ENCODE measurements at places on chromosomes 7 and 10. TPM values are rescaled to one million over a fixed set of nuclear protein-coding genes. Genes with fewer than 3 reads are reported as not detected.
A peak's percentile ranks its signal among the peaks of the same experiment; 100 is the strongest.

GRCh38 chr10:96967847-96968246 is 135.7 kb downstream of the LCOR start:
- no peak for DNase-seq

DNA sequence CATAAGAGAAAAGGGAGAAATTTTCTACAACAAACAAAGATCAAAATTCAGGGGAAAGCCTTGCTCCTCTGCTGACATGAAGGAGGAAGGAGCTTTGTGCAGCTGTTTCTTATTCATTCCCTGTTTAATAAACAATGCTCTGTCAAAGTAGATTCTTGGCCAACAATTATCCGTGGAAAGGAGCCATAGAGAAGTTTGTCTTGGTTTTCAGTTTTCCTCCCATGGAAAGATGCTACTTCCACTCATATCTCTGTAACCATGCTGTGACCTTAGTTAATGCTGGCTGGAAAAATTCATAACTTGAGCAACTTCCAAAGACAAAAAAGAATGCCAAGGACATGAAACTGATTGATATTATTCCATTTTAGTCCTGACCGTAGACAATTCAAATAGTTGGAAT is 8.1 kb downstream of the DDC start:
- no peak for DNase-seq

GRCh38 chr7:22351878-22352277 is 5.1 kb downstream of the RAPGEF5 start:
- no peak for DNase-seq

DNA sequence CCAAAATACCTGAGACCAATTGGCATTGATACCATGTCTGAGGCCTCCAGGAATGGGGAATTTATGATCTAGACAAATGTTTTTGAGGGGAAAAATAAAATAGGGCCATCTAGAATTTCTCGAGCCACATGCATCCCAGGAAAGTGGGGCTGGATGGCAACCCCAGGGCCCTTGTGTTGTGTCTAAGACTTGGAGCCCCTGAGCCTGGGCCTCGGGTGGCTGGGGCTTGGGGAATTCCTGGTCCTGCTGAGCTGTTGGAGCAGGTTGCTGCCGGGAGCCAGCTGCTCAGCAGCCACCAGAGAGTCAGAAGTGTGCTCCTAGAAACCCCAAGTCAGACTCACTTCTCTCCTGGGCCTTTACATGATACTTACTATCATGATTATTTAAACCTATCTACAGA is 172.9 kb downstream of the WDR37 start:
- no peak for DNase-seq

DNA sequence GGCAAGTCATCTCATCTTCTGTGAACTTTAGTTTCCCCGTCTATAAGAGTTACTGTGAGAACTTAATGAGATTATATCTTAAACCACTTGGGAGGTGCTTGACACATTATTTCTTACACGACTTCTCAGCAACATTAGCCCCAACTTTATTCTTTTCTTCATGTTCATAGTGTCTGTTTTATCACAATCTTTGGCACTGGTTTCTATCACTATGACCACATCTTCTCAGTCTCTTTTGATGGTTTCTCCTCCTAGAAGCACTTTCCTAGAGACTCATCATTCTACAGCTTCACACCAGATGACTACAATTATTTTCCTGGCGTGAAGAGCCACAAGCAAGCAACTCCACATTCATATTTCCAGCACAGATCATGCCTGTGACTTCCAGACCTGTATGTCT is 26.5 kb upstream of the BET1 start:
- no peak for DNase-seq

- no peak for DNase-seq
These were observed 19.2 kb downstream of the GCC1 start for GRCh38 chr7:127566242-127566641.

- DNase-seq: no peak
These were observed 24.8 kb upstream of the ZNF800 start for GRCh38 chr7:127417346-127417745.

DNA sequence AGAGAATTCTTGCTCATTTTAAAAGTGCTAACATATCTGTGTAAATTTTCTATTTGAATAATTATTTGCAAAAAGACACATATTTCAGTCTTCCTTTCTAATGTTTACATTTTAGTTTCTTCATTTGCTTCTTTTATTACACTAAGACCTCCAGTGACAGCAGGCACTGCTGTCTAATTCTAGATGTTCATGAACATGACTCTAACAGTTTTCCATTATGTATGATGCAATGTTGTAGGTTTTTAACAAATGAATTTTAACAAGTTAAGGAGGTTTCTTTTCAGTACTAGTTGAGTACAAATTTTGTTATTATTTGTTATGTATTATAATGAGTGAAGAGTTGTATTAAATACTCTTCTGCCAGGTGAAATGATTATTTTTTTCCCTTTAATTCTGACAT is 83.6 kb downstream of the GRB10 start:
- no peak for DNase-seq

DNA sequence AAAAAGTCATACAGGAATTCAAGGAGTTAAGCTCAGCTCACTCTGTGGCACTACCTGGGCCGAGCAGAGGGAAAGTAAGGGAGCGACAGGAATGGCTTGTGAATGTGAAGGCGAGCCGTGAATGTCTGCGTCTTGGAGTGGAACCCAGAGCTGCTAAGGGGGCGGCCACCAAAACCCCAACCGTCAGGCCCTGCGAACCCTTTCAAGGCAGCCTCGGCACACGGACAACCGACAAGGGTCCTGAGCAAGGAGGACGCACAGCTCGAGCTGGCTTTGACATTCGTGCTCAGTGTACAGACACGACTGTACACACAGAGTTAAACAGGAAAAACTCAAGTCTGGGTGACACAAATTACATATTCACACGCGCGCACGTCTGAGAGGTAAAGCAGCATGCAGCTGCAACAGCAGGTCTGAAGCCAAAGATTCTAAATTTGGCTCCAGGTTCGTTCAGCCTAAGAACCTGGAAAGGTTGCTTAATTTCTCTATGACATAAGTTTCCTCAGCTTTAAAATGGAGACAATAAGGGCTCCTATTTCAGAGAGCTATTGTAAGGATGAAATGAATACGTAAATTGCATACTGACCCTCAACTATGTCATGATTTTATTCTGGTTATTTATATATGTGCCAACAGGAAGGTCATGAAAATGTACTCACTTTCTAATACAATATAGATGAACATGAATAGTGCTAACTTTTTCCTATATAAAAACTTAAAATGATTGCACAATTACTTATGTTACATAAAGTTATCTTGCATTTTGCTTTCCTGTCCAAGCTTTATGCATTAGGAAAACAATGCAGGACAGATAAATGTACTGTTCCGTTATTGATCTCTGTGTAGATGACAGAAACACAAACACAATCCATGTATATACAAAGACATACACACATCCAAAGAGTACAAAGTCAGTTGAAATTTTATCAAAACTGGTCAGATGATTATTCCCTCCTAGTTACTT is 192.9 kb downstream of the ZMYND11 start:
- no peak for DNase-seq

GRCh38 chr10:133458710-133459453 is 5.1 kb downstream of the SCART1 start:
- DNase-seq: no peak

- DNase-seq: no peak
These were observed 120.0 kb downstream of the LYZL1 start for GRCh38 chr10:29408847-29409240.

GRCh38 chr10:126081841-126082466 is 185.6 kb downstream of the FANK1 start:
- no peak for DNase-seq

GRCh38 chr7:124208173-124208572 is 175.3 kb upstream of the TMEM229A start:
- DNase-seq: no peak

DNA sequence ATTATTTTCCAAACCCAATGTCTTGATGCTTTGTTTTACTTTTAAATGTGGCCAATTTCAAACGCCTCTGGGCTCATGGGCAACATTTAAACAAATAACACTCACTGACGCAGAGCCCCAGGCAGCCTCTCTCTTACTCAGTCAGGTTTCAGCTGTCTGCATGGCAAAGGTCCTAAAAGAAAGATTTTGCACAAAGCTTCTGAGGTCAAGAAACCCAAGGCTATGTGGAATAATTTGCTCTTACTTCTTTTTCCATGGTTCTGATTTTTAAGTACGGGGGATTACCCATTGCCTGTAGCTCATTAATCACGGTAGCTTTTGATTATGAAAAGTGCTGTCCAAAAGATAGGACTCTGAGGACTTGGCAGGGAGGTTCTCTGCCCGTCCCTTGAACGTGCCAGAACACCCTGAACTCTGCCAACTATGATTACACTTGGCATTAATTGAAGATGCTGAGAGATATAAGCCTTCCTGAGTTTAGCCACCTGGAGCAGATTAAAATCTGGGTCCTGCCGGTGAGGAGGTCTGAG is 14.1 kb upstream of the MSRB2 start:
- no peak for DNase-seq

- DNase-seq: peak; percentile 59
These were observed 490 bp downstream of the TNS3 start for GRCh38 chr7:47581438-47581803.

GRCh38 chr10:67657775-67658174 is 38.2 kb downstream of the CTNNA3 start:
- DNase-seq: peak; percentile 23

CRCP gene
- 30.0 TPM for total RNA-seq

KCNH2 gene
- 11.1 TPM for total RNA-seq

GRID2IP gene
- total RNA-seq: not detected

SEMA4G gene
- 2.3 TPM for total RNA-seq

CAV1 gene
- 0.19 TPM for total RNA-seq

ACTL6B gene
- total RNA-seq: not detected

TRIM73 gene
- 4.4 TPM for total RNA-seq

MOGAT3 gene
- total RNA-seq: not detected

CALN1 gene
- 3.1 TPM for total RNA-seq

All from neural progenitor cell (in vitro differentiated cells).